ENCODE measurements at places on chromosomes 1 and 21.

DNA sequence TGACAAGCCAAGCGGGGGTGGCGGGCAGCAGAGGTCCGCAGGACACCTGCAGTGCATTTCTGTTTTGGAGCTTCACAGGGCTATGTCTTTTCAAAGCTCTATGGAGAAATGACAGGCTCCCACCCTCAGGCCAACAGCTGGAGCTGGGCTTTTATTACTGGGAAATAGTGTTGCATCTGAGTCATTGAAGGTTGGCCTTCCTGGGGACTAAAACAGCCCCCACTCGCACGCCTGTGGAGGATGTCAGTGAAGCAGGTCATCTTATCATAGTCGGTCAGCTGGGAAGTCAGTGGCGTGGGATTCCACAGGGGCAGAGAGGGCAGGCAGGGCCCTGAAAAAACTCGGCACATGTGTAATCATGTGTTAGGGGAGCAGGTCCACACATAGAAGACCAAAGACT is 55.3 kb downstream of the NTPCR start:
- DNase-seq: no peak

- DNase-seq: peak; percentile 39
Measured at GRCh38 chr1:20440785-20441200, 45.2 kb downstream of the CAMK2N1 start.

DNA sequence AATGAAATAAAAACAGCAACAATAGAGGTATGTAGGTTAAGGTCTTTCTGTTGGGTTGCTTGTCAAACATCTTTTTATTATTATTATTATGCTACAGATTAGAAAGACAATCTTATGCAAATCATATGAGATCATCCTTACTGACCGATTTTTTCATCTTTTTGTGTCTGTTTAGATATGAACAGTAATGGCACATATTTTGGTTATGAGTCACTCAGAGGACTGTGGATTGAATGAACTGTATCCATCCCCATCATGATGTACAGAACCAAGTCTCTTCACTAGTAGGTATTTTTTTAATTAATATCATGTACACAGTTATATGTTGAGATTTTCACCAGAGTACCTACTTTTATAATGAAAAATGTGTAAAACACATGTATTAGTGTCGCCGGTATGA is 159.1 kb downstream of the CHRM3 start:
- peak; percentile 51 for DNase-seq

GRCh38 chr1:210311726-210312493 is 16.8 kb upstream of the HHAT start:
- no peak for DNase-seq

GRCh38 chr1:226366290-226366689 is 41.6 kb downstream of the PARP1 start:
- no peak for DNase-seq

DNA sequence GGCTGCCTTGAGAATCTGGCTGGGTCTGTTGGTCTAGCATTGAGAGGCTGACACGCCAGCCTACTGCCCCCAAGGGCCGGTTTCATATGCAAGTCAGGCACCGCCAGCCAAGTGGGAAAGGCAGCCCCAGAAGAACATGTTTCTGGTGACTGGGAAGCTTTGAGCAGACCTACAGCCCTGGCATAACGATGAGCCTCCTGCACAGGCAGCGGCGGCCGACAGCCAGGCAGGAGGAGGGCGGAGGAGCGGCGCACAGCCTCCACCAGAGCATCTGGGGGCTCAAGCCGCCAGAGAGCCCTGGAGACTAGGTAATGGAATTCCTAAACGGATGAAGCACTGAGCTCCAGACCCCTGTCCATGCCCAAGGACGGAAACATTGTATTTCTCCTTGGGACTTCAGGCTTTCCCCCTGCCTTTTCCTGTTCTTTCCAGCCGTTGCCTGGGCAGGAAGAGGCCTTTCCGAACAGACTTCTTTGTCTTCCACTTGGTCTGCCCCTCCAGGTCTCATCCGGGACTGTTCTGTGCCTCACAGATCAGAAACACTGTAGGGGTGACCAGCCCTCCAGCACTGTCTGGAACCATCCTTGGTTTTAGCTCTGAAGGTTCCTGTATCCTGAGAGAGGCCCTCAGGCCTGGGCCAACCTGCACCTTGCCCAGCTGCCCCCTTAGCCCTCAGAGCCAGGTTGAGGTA is 59.5 kb downstream of the IRF2BP2 start:
- no peak for DNase-seq

DNA sequence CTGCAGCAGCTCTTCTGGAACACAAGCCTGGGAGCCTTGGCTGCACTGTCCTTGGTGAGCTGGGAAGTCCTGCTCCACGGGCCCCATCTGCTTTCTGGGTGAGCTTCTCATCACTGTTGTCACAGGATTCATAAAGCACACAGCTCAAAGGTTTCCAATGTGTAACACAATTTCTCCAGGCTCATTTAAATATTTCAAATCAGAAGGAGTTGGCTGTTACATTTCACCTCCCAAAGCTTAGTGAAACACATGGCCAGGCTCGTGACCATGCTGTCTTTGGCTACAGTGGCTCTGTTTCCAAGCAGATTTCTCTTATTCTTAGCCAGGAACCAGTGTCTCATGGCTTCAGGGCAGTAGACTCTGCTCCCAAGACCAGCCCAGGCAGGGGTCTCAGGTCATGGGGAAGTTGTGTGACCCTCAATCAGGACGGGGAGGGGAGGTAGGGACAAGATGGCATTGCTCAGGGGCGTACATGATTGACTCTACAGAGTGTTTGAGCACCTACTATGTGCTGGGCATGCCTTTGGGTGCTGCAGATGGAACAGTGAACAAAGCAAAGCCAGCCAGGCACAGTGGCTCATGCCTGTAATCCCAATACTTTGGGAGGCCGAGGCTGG is 353.0 kb downstream of the NPHP4 start:
- DNase-seq: no peak

DNA sequence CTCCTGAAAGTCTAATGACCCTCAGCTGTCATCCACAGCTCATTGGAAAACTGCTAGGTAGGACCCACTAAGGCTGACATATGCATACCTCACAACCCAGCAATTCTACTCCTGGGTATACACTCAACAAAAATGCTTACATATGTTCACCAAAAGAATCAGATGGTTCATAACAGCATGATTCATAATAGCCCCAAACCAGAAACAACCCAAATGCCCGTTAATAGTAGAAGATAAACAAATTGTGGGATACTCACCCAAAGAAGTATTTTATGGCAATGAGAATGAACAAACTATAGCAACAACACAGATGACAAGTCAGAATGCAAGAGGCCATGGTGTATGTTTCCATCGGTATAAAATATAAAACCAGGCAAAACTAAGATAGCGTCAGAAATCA is 124.6 kb downstream of the HLCS start:
- no peak for DNase-seq

Data from A172 (cell line).